ENCODE measurements at places on chromosomes 7 and 10. TPM values are rescaled to one million over a fixed set of nuclear protein-coding genes. Genes with fewer than 3 reads are reported as not detected.

KEL gene
- total RNA-seq = not detected

BICC1 gene
- total RNA-seq = 0.20 TPM

HMX2 gene
- total RNA-seq = not detected

NME8 gene
- total RNA-seq = not detected

SPDYE11 gene
- total RNA-seq = not detected

LDB3 gene
- not detected for total RNA-seq

BTBD16 gene
- total RNA-seq = under 0.01 TPM

GIMAP2 gene
- total RNA-seq = 42.3 TPM

TMEM213 gene
- not detected for total RNA-seq

CYP17A1 gene
- total RNA-seq = not detected

C10orf71 gene
- total RNA-seq = not detected

All from lung microvascular endothelial cell (primary cell).